ENCODE measurements at places on chromosomes 5 and 9. TPM values are rescaled to one million over a fixed set of nuclear protein-coding genes. Genes with fewer than 3 reads are reported as not detected.

GRCh38 chr5:38048400-38048799, 208.6 kb upstream of the GDNF start:
- H3K4me1 ChIP-seq: no peaks in the 10 kb centered on the region
- H3K27ac ChIP-seq: no peak overlapping the region
- H3K27me3 ChIP-seq: no peaks in the 10 kb centered on the region
- no peak for DNase-seq
- H3K4me3 ChIP-seq: no peak overlapping the region
- H3K36me3 ChIP-seq: no peaks in the 10 kb centered on the region

DNA sequence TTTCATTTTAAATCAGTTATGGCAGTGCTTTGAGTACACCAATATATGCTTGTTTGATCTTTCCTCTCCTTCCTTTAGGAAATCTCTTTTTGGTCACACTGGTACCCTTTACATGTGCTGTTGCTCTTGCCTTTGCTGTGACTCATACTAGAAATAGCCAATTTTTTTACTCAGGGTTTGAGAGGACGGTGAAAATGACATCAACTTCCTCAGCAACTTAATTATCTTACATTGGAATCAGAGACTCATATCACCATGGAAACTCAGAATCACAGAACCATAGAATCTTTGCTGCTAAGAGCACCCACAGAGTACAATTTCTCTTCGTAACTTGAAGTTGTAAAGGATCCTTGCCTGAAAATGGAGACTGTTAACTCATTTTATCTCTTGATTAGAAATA, 13.8 kb upstream of the ZNF300 start:
- DNase-seq: no peak
- no peak overlapping the region for H3K27ac ChIP-seq
- no peaks in the 10 kb centered on the region for H3K27me3 ChIP-seq
- H3K4me1 ChIP-seq: no peaks in the 10 kb centered on the region

DNA sequence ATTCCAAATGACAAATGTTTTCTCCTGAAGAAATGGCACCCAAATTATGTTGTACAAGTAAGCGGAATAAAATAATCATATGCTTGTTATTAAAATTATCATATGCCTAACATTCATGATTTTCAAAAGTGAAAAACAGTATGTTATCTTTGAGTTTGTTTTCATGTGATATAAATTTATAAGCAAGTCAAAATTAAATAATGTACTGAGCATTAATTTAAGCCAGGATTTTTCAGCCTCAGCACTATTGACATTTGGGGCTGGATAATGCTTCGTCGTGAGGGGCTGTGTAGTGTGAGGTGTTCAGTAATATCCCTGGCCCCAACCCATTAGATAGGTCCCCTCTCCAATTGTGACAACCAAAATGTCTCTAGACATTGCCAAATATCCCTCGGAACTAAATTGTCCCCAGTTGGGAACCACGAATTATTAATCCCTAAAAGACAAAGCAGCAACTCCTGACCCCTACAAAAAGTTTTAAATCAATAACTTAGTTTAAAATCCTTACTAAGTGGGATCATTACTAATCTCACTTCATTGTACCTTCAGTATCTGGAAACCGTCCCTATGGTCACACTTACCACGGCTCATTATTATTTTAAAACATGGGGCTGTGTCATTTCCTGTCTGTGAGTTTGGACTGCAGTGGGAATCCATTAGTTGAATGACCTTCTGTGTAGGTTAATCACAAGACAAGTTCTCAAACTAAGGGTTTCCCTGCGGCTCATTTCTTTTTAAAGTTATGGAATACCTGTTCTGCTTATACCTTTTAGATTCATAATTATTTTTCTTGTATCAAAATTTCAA, 1.3 kb upstream of the NNT start:
- no peaks in the 10 kb centered on the region for H3K36me3 ChIP-seq
- no peaks in the 10 kb centered on the region for H3K27me3 ChIP-seq
- H3K4me3 ChIP-seq: peak overlapping the region; percentile 82
- peaks cover 27% of the 10 kb centered on the region for H3K4me1 ChIP-seq
- peak overlapping the region; percentile 88 for H3K27ac ChIP-seq
- DNase-seq: peak; percentile 57

DNA sequence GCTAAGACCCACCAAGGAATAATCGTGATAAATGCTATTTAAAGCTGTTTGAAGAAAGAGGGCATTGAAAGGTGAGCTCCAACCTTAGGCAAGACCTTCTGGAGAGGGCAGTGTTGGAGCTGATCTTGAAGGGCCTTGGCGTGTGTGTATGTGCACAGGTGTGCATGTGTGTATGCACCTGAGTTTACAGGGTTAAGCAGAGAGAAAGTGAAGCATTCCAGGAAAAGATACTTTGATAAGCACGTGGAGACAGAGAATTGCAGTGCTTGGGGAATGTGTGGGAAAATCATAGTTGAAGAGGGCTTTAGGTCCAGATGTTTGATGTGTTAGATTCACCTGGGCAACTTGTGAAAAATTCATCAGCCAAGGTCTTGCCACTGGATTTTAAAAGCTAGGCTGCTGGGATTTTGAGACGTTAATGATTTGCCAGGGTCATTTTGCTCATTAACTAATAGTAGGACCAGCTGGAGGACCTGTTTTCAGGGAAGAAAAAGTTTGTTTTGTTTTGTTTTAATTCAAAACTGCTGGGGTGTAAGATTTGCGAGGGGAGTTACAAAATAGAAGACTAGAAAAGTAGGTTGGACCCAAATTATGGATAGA, 78.3 kb upstream of the ANKRD55 start:
- no peak overlapping the region for H3K27ac ChIP-seq
- no peak for DNase-seq
- peaks cover 6% of the 10 kb centered on the region for H3K4me1 ChIP-seq
- H3K36me3 ChIP-seq: no peaks in the 10 kb centered on the region
- no peaks in the 10 kb centered on the region for H3K27me3 ChIP-seq

KCNV2 gene
- not detected for total RNA-seq

DNA sequence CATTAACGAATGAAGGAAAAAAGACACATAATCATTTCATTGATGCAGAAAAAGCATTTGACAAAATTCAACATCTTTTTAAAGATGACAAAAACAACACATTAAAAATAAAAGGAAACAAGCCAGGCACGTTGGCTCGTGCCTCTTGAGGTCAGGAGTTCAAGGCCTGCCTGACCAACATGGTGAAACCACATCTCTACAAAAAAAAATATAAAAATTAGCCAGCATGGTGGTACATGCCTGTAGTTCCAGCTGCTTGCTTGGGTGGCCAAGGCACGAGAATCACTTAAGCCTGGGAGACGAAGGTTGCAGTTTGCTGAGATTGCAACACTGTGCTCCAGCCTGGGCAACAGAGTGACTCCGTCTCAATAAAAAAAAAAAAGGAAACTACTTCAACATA, 77.0 kb downstream of the ERCC6L2 start:
- H3K27me3 ChIP-seq: no peaks in the 10 kb centered on the region
- no peaks in the 10 kb centered on the region for H3K4me1 ChIP-seq
- H3K4me3 ChIP-seq: no peak overlapping the region
- peaks cover 10% of the 10 kb centered on the region for H3K36me3 ChIP-seq
- H3K27ac ChIP-seq: no peak overlapping the region

OGN gene
- total RNA-seq: 8.4 TPM

TAF11L10 gene
- total RNA-seq: not detected

GRCh38 chr9:100730086-100730485, 152.2 kb downstream of the CAVIN4 start:
- H3K4me3 ChIP-seq: no peak overlapping the region
- no peaks in the 10 kb centered on the region for H3K36me3 ChIP-seq
- DNase-seq: peak; percentile 16
- H3K27me3 ChIP-seq: no peaks in the 10 kb centered on the region
- H3K27ac ChIP-seq: no peak overlapping the region

All from stomach (tissue), 19 donors.